Stimulated activated CD4-positive, alpha-beta T cell treated with anti-CD3 and anti-CD28 coated beads, Interleukin-12 subunit alpha, Interleukin-12 subunit beta, amount 100 ng/mL, for 48 hours (primary cell): ENCODE measurements at places on chromosomes 16 and 17.
A peak's percentile ranks its signal among the peaks of the same experiment; 100 is the strongest.

DNA sequence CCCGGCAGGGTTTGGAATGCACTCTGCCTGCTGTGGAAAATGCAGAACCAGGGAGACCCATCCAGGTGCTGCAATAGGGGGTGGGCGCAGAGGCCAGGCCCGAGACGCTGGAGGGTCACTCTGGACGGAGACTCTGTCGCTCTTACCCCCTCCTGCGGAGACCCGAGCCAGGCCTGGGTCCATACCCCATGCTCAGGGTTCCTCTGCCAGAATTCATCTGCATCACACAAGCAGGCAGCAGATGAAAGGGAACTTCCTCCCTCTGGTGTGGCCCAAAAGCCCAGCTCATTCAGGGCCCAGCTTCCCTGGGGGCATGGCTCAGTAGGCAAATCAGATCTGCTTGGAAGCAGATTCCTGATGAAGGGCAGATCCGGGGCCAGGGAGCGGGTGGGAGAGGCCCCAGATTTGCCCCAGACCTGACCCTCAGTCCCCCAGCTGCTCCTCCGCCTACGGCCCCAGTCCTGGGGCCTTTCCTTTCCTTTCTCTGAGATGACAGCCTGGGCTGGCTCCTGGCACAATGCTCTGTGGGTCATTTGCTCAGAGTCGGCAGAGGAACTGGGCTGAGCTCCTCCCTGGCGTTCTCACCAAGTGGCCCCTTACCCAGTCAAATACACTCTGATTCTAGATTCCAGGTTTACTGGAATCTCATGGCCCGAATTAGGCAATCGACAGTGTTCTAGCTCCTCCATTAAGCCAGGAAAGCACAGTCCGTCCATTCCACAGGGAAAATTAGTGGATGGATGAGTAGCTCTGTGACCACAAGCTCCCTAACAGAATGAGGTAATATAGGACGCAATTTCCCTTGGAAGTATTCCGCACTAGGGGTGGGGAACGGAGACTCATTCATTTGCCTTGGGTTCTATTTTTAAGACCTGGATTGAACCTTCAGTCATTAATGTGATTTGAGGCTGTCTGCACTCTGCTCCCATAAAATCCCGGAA, 19.1 kb upstream of the RASD1 start:
- DNase-seq: no peak

GRCh38 chr17:27423651-27424050, 32.6 kb upstream of the KSR1 start:
- DNase-seq: no peak

DNA sequence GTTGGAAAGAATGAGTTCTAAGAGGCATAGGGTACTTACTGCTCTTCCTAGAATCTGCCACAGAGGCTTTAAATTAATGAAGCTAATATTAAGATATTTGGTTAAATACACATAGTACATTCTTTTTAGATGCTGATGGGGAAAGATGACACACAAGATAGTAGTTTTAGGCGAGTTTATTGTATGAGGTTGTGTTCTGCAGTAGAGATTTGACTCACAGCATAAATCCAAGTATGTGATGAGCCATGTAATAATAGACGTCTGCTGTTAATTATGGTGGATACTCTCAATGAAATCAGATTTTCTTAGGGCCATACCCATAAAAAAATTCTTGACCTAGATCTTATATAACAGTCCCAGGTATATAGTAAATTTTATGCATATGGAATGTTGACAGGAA, 8.0 kb downstream of the TNRC6C start:
- no peak for DNase-seq

GRCh38 chr16:814974-815373, 14.4 kb upstream of the GNG13 start:
- DNase-seq: no peak

- DNase-seq: no peak
Measured at GRCh38 chr17:46951706-46952105, 27.3 kb downstream of the RPRML start.

GRCh38 chr17:46978489-46979146, 435 bp downstream of the RPRML start:
- DNase-seq: no peak

GRCh38 chr17:40545660-40546059, 19.6 kb downstream of the CCR7 start:
- no peak for DNase-seq

DNA sequence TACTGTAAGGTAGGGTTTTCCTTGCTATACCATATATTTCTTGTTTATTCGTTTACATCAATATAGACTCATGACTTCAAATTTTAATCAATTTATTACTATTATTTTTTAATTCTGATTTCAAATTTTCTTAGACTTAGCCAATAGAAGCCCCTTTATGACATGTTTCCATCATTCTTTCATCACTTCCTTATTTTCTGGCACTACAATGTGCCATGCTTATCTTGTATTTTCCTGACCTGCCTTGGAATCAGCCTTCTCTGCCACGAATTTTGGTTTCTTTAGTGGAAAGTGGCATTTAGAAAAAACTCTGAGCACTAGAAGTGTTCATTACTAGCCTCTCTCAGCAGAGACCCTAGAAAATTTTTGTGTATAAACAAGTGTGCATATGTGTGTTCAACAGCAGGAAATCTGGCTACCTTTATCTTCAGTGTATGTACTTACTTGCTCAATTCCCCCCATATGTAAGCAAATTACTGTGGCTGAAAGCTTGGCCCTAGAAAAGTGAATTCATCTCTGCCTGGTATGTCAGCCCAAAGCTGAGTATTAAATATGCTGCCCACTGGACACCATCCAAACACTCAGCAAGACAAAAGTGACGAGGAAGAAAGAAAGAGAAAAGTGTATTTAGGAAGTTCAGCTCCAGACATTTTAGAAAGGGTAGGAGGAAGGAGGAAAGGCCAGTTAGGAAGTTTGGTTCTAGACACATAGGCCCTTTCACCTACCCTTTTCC, 4.0 kb downstream of the STXBP4 start:
- DNase-seq: no peak

- peak; percentile 86 for DNase-seq
Measured at GRCh38 chr16:30052671-30053372, 12.7 kb upstream of the ALDOA start.

DNA sequence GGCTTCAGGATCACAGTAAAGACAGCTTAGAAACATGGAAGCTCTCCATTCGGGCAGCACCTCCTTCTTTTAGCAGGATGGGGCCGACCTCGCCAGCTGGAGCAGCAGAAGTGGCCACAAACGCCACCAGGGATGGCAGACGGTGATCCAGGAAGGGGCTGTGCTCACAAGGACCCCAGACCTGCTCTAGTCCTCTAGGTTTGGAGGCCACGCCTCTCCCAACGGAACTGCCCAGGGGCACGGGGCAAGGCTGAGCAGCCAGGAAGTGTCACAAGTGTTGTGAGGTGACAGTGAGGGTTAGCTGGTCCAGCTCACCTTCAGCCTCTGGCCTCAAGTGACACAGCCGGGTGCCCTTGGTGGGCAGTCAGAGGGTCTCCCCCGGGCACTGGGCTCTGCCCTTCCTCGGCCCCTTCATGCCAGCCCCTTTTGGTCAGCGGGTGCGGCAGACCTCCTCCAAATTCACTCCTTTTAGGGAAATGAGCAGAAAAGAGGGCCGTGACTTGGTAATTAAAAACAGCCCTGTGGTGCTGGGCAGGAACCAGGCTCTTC, 20.4 kb downstream of the CEP295NL start:
- DNase-seq: no peak

DNA sequence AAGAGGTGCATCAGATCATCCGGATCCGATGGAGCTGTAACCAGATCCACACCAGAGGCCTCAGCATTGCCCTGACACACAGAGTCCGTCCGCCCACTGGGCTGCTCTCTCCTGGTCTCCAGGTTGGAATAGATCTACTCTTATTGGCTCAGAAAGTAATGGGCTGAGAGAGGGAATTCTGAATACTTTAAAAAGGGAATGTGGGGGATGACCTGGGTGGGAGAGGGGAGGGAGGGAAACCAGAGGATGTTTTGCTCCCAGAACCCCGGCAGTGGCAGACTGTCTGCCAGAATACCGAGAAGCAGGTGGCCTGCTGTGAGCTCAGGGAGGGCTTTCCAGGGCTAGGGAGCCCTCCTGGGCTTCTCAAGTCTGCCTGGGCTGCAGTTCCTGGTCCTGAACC, 126.5 kb downstream of the ENGASE start:
- no peak for DNase-seq
